ENCODE measurements at places on chromosomes 11 and 22.

DNA sequence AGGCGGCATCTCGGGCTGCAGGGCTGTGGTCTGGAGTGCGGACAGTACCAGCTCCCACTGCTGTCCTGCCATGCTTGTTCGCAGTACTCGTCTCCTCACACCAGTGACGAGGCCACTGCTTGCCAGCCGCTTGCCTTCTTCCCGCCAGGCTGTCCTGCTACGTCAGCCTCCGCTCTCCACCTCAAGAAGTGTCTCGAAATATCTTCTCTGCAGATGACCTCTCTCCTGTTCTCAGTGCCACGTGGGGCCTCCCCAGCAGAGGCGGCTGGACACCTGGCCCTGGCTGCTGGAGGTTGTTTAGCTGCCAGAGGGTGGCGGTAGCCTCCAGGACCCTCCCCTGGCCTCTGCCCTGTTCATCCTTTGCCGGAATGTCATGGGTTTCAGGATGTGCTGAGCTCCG lies 3.1 kb upstream of the CCDC188 start:
- no peak for DNase-seq

DNA sequence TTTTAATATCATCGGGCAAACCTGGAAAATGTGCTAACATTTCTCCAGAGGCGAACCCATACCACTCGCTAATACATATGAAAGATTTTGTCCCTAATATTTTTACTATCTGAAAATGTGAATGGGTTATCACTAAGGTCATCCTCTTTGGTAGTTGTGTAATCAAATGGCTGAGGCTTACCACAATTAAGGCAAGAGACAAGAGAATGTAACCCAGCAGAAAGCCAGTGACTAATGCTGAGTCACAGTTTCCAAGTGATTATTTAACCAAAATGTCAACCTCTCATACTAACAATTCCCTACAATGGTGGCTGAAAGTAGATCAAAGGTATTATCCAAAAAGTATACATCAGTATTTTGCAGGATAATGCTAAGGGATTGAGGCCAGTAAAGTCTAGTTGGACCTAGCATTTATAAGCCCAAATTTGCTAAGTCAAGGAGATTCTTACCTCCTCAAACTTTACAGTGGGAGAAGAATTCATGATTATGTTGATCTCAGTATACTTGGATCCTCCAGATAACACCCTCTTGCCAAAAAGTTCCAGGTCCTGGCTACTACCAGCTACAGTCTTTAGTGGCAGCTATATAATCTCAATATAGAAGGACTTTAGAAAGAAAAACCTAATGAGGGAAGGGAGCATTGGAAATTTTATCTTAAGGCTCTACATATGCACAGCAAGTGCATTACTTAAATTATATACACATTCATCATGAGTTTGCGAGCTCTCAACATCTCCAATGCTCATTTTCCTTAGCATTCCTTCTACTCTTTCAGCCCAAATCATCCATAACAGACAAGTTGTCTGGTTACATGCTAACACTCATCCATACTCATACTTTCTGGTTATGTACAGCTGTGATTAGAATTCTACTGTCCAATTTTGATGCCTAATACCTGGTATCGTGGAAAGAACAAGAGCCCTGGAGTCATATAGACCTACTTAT lies 25.4 kb downstream of the SIK3 start:
- DNase-seq, result peak; percentile 76

DNA sequence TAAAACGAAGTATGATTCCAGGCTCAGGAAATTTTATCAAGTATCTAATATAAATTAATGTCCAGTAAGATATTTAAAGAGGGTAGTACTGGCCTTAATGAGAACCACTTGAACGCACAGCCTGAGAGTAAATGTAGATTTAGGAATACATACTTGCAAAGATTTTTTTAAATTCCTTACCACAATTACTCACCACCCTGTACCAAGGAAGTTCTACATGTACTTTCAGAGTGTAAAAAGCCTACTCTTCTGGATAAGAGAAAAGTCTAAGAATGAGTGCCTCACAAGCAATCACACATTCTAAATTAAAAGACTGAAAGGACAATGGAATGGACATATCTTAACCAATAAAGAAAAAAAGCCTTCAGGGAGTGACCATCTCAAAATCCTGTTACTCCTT lies 697.4 kb downstream of the DLG2 start:
- no peak for DNase-seq

DNA sequence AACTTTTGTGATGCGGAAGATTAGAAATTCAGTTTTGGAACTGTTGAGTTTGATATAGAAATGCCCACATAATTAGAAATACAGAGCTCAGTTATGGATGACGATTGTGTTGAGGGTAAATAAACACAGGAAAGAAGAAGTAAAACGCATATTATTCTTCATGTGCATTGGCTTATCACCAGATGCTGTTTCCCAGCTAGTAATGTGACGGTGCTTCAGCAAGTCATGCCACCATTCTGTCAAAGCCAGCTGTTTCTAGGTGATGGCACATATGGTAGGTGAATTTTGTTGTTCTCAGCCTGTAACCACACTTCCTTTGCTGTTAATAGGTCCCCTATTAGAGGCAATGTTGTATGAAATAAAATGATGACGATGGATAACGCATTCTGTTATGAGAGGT lies 68.9 kb downstream of the C11orf65 start:
- DNase-seq, result no peak

- DNase-seq, result no peak
These were observed 62.2 kb downstream of the CLMP start for GRCh38 chr11:123132881-123133280.

DNA sequence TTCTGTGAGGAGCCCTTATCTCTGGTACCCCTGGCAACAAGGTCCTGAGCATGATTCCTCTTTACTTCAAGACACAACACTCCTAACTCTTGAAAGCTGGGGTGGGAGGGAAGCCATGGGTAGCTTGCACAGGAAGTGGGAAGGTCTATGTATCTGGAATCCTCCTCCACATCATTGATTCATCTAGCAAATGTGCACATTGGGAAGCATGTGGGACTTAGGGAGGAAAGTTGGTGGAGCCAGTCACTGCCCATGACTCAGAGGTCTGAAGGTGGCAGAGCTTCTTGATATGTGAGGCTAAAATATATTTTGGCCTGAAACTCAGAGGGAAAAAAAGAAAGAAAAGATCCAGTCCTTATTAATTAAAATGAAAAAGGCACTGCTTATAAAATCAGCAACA lies 1000.9 kb downstream of the DLG2 start:
- no peak for DNase-seq

- DNase-seq, result no peak
These were observed 51.6 kb downstream of the DGCR2 start for GRCh38 chr22:19070397-19071169.

DNA sequence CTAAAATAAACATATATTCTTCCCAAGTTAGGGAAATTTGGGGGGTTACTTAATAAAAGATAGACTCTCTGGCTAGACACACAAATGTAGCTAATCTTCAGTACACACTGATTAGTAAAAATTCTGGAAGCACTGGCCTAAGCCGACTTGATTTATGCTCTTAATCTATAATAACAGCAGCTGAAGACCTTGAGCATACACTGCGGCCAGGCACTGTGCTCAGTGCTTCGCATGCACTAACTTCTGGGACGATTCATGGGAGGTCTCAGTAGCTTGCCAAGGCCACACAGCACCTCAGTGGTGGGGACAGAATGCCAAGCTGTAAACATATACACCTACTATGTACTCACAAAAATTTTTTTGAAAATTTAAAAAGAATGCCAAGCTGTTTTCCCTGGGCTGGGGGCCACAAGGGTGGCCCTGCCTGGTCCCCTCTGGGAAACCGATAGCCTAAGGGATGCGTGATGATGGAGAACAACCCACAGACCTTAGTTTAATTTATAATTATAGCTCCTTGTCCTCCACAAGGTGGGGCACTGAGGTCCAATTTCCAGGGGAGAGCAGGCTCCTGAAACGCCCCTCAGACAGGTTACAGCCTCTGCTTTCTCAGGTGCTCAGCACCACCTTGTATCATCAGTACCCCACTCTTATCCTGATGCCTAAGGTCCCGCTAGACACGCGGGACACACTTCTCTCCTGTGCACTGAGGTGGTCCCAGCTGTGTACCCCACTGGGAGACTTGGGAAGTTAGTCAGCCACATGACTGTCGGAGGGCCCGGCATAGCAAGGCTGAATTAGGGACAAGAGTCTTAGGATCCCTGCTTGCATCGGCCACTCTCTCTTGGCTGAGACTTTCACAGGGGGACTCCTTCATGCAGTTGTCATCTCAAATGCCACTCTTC lies 20.1 kb downstream of the SERPIND1 start:
- no peak for DNase-seq

GRCh38 chr22:36397131-36398093 lies 9.6 kb upstream of the MYH9 start:
- no peak for DNase-seq

GRCh38 chr11:78808923-78809322 lies 234.3 kb upstream of the NARS2 start:
- no peak for DNase-seq

DNA sequence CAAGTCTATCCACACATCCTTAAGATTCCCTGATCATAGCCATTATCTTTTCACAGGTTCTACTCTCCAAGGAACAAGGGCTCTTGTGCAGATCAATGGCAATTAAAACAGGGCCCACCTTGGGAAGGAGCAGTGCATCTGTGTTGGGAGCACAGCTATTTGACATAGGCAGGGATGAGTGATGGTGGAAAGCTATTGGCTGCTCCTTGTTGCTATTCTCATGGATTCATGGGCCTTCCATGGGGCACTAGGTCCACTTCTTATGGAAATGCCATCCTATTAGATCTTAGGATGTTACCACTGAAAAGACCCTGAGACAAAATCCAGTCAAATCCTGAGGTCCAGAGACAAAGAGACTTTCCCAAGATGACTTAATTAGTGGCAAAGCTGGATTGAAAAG lies 148.6 kb upstream of the MTNR1B start:
- no peak for DNase-seq

DNA sequence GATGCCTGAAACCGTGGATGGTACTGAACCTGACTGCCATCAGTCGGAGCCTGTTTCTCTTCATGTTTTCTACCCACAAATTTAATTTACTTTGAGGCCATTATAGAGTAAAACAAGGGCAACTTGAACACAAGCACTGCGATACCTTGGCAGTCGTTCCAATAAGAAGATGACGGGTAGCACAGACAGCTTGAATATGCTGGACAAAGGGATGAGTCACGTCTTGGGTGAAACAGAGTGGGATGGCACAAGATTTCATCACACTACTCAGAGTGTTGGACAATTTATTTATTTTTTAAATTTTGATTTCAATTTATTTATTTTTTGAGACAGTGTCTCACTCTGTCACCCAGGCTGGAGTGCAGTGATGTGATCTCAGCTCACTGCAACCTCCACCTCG lies 5.7 kb downstream of the DIXDC1 start:
- DNase-seq, result no peak

- DNase-seq, result peak; percentile 60
These were observed 33.0 kb downstream of the YWHAH start for GRCh38 chr22:31977141-31977841.

GRCh38 chr11:117505285-117505970 lies 177.8 kb downstream of the CEP164 start:
- DNase-seq, result no peak

DNA sequence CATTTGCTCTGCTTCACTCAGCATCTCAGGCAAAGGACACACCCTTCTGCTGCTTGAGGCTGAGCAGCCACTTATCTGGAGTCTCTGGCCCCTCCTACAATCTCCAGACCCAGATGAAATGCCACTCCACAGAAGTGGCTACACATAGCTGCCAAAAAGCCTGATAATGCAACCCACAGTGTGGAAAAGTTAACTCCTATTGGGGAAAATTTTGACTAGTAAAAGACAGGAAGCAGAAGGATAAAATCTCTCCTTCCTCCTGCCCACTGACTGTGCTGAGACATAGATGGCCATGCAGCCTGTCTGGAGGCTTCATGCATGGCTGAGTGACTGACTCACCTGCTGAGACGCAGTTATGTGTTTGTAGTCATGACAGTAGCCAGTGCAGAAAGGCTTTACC lies 92.3 kb upstream of the TEAD1 start:
- no peak for DNase-seq

- DNase-seq, result no peak
These were observed 8.6 kb downstream of the CDPF1 start for GRCh38 chr22:46241396-46242007.

DNA sequence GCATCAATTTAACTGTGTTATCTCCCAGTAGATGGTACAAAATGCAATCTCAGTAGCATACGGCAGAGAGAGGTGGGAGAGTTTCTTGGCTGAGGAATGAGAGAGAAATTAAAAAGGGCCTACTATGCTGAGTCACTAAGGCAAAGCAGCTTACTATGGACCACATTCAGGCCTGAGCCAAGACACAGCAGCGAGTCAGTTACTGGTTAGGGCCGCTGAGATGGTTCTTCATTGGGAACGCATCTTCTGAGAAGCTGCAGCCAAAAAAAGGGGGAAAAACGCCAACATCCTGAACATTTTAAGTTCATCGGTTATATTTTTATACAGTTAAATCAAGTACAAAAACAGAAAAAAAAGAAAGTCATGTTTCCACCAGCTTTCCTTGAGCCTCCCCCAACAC lies 61.1 kb upstream of the BDNF start:
- DNase-seq, result no peak

DNA sequence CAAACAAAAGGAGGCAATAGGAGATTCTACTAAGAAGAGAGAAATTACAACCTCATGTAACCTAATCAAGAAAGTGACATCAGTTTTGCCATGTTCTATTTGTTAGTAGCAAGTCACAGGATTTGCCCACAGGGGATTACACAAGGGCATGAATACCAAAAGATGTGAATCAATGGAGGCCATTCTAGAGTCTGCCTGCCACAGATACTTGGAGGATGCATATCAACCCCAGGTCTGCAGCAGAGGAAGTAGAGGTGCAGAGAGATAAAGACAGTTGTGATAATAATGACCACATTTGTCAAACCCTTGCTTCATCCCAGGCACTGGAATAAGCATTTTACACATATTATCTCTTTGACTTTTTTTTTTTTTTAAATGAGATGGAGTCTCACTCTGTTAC lies 2.4 kb upstream of the ASCC2 start:
- no peak for DNase-seq

- peak; percentile 35 for DNase-seq
These were observed at the start of gene CTSW for GRCh38 chr11:65879617-65880016. Gene CTSW (plus strand): TSS chr11:65879837. CDS start chr11:65879855, 18 bp downstream.

DNA sequence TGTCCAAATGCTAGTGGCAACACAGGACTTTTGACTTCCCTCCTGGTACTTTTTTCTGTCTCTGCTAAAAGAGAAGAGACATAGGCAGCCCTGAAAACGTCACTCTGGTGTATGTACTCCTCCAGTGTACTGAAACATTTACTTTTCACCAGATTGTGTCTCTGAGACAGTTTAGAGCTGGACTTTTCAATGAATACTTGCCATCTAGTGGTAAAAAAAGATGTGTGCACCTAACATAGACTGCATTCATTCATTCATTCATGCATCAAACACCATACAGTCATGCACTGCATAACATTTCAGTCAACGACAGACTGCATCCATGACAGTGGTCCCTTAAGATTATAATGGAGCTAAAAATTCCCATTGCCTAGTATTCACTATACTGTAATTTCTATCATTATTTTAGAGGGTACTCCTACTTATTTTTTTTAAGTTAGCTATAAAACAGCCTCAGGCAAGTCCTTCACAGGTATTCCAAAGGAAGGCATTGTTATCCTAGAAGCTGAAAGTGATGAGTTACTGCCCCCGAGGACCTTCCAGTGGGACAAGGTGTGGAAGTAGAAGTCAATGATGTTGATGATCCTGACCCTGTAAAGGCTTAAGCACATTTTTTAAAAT lies 186.2 kb downstream of the SPON1 start:
- no peak for DNase-seq

GRCh38 chr11:95074792-95075563 lies 8.3 kb downstream of the SRSF8 start:
- no peak for DNase-seq

GRCh38 chr22:39238966-39239505 lies 5.7 kb downstream of the PDGFB start:
- no peak for DNase-seq
